ENCODE measurements at places on chromosomes 1 and 21. TPM values are rescaled to one million over a fixed set of nuclear protein-coding genes. Genes with fewer than 3 reads are reported as not detected.

TTC22 gene
- total RNA-seq = 1.3 TPM

KCNN3 gene
- total RNA-seq = 1.2 TPM

DNA sequence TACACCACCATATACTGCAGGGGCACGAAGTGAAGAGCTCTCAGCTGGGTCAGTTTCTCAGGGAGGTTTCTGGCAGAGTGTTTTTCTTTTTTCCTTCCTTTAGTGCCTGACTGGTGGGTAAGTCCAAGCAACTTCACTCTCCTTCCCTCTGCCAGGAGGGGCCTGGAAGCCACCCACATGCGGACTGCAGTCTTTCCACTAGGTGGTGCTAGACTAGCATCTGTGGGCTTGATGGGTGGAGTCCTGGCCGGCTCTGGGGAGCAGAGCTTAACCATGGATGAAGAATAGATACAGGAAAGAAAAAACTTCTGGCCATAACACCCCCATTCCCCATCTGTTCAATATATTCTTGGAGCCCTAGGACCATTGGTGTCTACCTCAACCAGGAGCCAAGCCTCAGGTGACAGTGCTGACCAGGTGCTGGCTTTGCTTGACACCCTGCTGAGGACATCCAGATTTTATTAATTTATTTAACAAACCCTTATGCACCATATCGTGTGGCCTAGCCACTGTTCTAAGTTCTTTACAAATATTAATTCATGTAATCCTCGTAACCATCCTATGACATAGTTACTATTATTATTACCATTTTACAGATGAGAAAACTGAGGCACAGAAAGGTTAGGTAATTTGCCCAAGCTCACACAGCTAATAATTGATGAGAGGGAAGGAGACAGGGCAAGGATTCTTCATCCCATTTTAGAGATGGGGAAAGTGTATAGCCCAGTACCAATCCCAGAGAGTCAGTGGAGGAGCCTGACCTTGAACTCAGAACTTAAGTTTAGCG lies 126.7 kb upstream of the CSF3R start:
- DNase-seq = no peak

DNA sequence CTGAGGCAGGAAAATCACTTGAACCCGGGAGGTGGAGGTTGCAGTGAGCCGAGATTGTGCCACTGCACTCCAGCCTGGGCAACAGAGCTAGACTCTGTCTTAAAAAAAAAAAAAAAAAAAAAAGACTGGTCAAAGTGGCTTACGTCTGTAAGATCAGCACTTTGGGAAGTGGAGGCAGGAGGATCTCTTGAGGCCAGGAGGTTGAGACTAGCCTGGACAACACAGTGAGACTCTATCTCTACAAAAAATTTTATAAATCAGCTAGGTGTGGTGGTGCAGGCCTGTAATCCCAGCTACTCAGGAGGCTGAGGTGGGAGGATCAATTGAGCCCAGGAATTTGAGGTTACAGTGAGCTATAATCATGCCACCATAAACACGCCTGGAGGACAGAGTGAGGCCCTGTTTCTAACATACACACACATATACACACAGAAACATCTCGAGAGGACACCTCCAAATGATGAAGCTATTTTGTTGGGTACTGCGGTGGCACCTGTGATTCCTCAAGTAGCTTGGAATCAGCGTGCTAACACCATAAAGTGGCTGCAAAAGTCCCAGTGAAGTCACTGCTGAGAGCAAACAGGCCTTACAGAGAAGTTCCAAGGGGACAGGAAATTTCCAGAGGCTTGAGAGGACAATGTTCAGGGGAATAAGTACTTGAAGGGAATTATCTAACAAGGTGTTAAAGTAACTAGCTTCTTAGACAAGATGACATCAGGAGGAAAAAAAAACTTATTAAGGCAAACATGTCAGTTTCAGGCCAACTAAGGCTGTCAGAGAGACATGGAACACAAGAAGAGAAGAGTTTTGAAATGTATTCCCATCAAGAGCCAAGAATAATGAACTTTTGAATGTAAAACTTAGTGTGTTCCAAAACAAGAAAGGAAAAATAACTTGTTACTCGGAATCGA lies 1.3 kb downstream of the NADK start:
- DNase-seq = no peak

RBM34 gene
- total RNA-seq = 62.6 TPM

DNA sequence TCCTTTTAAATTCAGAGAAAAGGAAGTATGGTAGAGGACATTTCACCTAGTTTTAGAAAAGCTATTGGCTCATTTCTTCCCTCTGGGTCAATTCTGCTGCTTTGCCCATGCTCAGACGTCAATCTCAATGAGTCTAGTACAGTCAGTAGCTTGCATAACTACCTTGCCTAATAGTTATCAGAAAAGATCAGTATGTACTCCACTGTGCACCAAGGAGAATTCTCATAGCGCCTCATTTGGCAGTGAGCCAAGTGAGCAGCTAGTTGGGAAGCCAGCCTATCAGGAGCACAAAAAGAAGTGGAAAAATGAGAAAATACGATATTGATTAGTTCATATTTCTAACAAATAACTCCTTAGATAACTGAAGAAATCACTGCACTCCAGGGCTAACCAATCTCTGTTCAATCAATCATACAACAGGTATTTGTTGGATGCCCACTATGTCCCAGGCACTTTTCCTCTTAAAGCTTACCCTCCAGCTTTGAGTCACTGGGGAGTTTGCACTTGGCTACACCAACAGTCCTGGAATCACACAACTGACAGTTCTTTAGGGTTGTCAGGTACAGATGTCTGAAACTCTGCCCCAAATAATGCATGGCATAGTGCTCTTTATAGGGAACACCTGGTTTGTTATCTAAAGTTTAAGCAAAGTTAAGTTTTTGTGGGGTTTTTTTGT lies 50.2 kb downstream of the PRDX6 start:
- no peak for DNase-seq

- DNase-seq = no peak
Measured at GRCh38 chr1:209309198-209309597, 274.3 kb upstream of the CAMK1G start.

UBL4B gene
- 11.7 TPM for total RNA-seq

DNA sequence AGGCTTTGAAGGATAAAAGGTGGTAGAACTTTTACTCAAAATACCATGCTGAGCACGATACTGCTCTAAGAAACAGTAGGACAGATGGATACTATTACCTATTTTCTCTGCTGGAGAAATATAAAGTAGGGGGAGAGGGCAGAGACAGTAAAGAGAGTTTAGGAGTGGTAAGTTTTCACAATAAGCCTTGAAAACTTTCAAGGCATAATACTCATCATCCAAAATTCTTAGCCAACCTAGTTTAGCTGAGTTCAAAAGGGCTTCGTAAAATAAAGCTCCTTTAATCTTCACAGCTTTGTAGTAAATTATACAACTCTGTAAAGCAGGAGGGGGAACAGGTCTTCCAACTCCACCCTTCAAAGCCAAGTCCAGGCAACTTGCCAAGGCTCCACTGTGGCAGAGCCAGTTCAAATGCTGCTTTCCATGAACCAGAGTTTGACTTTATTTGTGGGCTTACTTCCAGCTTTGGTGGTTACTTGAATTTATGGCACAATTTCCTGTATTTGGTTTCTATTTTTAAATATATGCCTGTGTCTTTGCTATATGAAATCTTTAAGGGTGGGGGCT lies 15.5 kb downstream of the TEX38 start:
- peak; percentile 45 for DNase-seq

RBBP4 gene
- 387 TPM for total RNA-seq

DNA sequence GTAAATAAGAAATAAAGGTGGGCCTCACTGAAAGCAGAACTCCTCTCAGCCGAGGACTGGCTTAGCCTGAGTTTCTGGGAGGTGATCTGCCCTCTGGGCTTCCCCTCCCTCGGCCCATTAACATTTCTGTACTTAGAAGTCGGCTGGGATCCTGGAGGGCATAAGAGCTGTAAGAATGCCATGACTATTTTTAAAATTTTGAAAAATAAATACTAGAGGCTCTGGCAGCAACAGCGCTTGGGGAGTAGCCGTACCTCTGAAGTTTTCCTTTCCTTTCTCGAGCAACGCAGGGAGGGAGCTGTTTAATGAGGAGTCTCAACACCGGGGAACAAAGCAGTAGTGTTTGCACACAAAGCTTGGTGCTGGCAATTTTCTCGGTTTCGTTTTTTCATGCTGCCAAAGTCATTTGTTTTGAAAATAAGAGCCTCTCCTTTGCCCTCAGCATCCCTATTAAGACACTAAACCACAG lies 498.7 kb downstream of the SMYD3 start:
- DNase-seq = no peak

THEM5 gene
- total RNA-seq = not detected

HSD3B2 gene
- total RNA-seq = 0.32 TPM

RAB42 gene
- 5.1 TPM for total RNA-seq

SPAG17 gene
- 2.7 TPM for total RNA-seq

RBM11 gene
- total RNA-seq = 8.1 TPM

DNA sequence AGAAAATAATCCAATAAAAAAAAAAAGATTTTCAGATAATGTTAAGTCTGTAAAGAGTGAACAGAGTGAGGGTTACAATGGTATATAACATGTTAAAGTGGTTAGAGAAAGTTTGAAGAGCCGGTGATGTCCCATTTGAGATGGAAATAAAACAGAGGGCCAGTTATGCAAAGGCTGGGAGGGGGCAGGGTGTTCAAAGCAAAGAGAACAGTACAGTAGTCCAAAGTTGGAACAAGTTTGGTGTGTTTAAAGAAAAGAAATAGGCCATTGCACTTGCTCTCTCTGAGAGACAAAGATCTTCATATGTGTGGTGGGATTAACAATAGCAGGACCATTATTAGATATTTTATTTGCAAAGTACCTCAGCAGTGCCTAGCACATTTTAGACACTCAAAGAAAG lies 179.5 kb upstream of the PKN2 start:
- no peak for DNase-seq

DNA sequence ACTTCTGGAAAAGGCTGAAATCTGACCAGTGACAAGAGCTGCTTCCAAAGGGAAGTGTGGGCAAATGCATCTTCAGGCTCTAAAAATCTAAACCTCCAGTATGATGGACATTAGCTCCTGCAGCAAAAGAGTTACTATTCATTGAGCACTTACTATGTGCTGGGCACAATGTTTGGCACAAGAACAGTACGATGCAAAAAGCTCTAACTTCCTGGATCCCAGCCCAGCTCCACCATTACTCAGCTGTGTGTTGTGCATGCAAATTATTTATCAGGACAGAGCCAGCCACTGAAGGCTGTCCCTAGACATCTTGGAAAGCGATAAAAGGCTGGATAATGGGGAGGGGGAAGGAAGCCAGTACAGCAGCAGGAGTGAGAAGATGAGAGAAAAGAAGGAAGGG lies 143.5 kb downstream of the ELAVL4 start:
- no peak for DNase-seq

MAP3K21 gene
- 6.4 TPM for total RNA-seq

- no peak for DNase-seq
Measured at GRCh38 chr1:156436141-156437036, 64.2 kb downstream of the MEF2D start.

- DNase-seq = no peak
Measured at GRCh38 chr1:150154143-150154542, 4.4 kb downstream of the PLEKHO1 start.

DNA sequence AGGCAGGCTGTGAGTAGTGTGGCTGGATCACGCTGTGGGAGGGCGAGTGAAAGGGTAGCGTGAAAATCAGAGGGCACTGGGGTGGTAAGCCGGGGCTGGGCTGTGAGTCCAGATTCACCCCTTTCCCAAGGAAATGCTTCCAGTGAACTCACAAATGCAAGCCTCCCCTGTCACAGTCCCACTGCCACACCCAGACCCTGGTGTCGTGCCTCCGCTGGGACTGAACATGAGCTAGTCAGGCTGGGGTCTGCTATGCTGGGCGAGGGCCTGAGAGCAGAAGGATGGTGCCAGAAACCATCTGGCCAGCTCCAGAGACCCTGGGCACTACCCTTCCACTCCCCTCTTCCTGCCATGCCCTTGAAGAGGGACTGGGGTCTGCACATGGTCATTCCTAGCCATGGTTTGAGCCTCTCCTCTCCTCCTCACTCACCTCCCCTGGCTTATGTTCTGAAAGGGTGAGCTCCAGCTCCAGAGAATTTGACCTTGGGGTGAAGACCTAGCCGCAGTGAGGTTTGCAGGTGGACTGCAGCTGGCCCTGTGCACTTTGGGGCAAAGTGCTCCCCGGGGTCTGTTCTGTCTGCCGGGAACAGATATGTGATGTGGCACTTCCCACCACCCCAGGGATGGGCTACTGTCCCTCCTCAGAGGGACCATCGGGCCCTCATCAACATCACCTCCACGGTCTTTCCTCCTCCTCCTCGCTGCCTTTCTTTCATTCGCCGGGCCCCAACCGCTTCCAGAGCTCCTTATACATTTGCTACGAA lies 365.6 kb downstream of the RPS6KC1 start:
- no peak for DNase-seq

DNA sequence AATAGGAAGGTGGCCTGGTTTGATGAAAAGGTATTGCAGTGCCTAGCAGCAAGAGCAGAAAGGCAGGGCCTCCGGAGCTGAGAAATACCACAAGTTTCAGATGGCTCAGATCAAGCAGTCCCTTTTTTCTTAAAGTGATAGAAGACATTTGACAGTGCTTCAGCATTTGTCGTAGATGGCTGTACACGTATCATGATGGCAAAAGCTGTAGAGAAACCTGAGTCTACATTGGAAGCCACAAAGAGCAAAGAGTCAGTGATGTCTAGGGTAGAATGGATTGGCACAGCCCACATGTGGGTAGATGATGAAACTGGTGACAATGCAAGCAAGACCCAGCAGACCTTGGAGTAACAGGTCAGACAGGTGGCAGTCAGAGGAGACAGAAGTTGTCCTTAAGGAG lies 101.3 kb upstream of the ARTN start:
- no peak for DNase-seq

GRCh38 chr1:191886977-191887376 lies 271.3 kb upstream of the RGS18 start:
- no peak for DNase-seq

DNA sequence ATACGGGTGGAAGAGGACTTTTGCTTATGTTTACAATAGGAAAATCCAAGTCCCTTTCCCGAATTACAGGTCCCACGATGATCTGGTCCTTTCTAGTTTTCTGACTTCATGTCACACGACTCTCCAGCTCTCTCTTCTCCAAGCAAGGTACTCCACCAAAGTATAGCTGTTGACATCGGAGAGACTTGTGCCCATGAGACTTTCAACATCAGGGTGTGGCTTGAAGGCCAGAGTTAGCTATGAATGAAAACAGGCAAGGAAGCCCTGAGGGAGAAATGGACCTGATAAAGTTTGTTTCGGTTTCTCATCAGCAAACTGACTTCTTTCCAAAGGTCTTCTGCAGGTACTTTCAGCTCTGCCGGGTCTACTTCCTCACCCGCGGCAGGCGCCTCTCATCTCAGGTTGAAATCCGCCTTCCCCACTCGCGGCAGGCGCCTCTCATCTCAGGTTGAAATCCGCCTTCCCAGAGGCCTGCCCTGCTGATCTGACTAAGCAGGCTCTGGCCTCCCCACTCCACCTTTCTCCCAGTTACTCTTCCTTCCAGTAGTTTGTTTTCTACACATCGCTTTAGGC lies 2.1 kb upstream of the PER3 start:
- no peak for DNase-seq

- DNase-seq = no peak
Measured at GRCh38 chr1:239368436-239369109, 17.8 kb upstream of the CHRM3 start.

RHCE gene
- 0.72 TPM for total RNA-seq

MCOLN3 gene
- 7.6 TPM for total RNA-seq
